ENCODE measurements at places on chromosomes 16 and 17.
A peak's percentile ranks its signal among the peaks of the same experiment; 100 is the strongest.

GRCh38 chr16:23195366-23195978 lies 12.9 kb downstream of the SCNN1G start:
- DNase-seq: no peak

DNA sequence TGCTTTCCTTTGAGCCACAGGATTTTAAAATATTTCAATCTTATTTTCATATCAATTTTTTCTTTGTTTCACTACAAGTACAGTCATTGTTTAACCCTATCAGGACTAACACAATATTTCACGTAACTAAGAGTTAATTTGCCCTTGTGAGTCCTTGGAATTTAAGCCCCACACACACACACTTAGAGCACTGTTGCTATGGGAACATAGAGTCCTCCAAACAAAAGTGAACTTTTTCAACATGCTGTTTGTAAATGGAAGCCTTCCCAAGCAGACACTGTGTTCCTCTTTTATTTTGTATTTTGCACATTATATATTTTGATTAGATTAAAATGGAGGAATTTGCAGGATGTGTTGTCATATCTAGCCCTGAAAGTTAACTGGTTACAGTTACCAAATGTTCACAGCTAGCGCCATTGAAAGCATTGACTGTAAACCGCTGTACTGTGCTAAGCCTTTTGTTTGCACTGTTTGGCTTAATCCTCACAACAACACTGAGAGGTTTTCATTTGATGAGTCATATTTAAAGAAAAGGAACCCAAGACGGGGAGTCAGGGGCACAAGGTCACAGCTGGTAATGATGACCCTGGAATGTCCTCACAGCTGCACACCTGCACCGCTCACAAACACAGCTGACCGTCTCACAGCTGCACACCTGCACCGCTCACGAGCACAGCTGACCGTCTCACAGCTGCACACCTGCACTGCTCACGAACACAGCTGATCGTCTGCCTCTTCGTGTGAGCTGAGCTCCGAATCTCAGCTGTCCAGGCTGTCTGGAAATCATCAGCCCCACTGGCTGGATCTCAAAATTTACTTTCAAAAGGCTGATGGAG lies 6.3 kb downstream of the HSBP1 start:
- DNase-seq: no peak

DNA sequence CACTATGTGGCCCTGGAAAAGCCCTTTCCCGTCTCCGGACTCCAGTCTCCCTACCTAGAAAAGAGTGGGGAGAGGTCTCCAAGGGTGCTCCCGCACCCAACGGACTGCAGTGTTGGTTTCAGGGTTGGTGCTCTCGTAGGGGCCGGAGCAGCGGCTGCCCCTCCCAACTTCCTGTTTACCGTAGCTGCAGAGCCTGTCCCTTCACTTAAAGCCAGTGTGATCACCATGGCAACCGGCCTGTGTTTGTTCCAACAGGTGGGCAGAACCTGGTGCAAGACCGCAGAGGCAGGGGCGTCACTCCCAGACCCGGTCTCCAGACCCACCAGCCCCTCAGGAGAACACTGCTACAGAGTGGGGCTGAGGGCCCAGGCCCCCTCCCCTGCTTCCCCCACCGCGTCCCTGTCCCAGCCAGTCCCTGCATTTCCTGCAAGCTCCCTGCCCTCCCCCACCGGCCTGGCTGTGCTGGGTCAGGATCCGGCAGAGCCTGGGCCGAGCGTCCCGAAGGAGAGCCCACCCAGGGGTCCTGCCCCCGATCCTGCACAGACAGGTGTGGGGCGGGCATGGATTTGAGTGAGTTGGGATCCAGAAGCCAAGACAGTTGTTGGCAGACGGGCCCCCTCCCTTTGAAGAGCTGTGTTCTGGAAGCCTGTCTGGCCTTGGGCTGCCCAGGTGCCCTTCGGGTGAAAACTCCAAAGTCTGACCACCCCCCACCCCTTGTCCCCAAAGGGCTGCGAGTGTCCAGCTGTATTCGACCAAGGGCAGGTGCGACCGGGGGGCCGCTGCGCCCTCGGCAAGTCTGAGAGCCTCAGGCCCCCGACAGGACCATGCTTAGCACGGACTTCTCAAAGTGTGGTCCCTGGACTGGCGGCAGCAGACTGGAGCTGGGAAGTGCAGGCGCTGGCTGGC lies 1.5 kb upstream of the BAIAP3 start:
- peak; percentile 37 for DNase-seq

GRCh38 chr17:67076290-67076689 lies 31.9 kb downstream of the CACNG1 start:
- DNase-seq: no peak

DNA sequence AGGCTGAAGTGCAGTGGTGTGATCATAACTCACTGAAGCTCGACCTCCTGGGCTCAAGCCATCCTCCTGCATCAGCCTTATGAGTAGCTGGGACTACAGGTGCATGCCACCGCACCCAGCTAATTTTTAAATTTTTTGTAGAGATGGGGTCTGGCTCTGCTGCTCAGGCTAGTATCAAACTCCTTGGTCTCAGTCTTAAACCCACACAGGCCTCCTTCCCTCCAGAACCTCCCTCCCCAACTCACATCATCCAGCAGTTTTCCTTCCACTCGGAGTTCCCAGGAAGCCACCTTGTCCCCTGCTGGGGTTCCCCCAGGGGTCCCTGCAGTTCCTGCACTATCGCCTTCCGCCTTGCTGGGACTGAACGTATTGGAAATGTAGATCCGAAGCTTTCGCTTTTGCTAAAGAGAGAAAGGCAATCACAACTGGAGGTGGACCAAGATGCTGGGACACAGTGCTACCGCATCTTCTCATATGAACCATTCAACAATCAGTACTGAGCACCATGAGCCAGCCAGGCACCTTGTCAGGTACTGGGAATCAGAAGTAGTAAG lies 7.2 kb downstream of the SMARCD2 start:
- DNase-seq: no peak

DNA sequence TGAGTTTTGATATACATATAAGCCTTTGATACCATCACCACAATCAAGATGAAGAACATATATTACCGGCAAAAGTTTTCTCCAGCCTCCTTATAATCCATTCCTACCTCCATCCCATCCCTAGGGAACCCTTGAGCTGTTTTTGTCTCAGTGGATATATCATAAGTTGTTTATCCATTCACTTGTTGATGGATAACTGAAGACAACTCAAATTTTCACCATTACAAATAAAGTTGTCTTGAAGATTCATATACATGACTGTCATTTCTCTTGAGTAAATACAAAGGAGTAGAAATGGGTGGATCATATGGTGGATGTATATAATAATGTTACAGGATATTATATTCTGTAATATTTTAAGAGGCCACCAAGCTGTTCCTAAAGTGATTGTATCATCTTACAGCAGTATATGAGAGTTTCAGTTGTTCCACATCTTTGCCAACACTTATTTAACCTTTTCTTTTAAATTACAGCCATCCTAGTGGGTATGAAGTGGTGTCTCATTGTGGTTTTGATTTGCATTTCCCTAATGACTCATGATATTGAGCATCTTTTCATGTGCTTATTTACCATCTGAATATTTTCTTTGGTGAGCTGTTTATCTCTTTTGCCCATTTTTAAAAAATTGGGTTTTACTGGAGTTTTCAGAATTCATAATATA lies 17.4 kb downstream of the NF1 start:
- DNase-seq: no peak

- no peak for DNase-seq
These were observed 2.4 kb downstream of the BCL6B start for GRCh38 chr17:7025245-7025644.

- no peak for DNase-seq
These were observed 46.8 kb downstream of the BRIP1 start for GRCh38 chr17:61816538-61816937.

DNA sequence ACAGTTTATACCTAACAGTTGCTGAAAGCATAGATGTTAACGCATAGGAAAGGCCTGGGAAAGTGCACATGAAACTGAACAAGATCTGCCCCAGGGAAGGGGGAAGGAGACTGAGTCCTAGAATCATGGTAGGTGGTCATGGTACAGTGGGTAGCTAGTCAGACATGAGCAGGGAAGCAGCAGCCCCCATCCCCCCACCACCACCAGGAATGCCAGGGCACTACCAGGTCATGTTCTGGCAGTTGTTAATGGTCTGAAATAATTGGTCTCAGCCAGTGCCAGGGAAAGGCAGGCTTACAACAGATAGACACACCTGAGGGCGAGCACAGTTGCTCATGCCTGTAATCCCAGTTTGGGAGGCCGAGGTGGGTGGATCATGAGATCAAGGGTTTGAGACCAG lies 185.2 kb downstream of the CPPED1 start:
- no peak for DNase-seq

DNA sequence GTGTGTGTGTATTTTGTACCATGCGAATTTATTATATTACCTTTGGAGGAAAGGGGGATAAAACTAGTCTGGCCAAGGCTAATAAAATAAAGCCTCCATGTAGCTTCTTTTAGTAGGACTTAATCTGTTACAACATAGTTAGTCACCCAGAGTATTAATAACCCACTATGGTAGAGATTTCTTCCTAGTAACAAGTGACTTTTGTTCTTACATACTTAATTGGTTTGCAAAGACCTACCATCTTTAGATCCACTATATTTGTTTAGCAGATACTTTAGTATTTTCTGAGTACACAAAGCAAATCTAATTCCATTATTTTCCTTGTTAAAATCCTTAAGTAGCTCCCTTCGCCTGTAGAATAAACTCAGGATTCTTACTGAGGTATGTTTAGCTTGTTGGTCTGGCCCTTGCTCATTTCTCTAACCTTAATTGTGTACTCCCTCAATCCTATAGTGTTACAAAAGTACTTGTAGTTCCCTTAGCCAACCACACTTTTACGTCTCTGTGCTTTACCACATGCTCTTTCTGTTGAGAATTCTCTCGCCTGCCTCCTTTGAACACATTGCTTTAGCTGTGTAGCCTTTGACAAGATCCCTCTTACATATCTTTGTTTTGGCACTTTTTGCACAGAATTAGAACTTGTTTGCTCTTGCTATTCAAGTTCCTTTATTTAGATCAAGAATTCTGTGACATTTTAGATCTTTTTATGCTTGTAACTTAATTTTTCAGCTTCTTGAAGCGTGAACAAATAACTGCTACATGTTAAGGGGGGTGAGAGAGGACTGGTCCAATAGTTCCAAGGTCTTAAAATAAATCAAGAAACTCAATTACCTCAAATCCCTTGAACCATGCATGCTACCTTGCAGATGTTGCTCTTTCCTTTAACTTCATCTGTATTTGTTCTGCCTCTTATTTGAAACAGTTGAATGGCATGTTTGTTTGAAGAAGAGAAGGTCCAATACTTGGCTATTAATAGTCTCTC lies 23.8 kb downstream of the CLTC start:
- no peak for DNase-seq

- DNase-seq: no peak
These were observed 11.8 kb upstream of the FAM171A2 start for GRCh38 chr17:44375196-44376017.

DNA sequence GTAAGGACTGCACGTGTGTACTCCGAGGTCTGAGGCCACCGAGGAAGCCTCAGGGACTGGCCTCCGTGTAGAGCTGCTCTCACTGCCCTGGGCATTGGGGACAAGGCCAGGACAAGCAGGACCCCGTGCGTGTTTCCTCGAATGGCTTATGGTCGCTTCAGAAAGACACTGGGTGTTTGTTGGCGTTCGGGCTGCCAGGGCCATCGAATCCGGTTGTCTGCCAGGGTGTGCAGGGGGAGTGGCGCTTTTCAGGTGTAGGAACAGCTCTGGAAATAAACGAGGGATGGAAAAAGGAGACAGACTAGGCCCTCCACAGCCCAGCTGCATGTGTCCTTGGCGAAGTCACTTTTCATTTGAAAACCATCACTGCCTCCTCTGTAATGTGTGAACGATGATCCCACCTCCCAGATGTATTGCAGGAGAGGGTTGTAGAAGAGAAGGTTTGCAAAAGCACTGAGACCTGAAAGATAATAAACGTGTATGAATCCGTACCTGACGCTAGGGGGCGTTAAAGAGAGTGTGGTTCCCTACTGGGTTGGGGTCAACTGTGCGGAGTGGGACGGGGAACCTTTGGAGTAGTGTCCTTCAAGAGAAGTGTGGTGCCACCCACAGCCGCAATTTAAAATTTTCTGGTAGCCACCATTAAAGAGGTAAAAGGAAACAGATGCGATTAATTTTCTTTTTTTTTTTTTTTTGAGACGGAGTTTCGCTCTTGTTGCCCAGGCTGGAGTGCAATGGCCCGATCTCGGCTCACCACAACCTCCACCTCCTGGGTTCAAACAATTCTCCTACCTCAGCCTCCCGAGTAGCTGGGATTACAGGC lies 2.1 kb upstream of the ZSCAN10 start:
- DNase-seq: peak; percentile 53

DNA sequence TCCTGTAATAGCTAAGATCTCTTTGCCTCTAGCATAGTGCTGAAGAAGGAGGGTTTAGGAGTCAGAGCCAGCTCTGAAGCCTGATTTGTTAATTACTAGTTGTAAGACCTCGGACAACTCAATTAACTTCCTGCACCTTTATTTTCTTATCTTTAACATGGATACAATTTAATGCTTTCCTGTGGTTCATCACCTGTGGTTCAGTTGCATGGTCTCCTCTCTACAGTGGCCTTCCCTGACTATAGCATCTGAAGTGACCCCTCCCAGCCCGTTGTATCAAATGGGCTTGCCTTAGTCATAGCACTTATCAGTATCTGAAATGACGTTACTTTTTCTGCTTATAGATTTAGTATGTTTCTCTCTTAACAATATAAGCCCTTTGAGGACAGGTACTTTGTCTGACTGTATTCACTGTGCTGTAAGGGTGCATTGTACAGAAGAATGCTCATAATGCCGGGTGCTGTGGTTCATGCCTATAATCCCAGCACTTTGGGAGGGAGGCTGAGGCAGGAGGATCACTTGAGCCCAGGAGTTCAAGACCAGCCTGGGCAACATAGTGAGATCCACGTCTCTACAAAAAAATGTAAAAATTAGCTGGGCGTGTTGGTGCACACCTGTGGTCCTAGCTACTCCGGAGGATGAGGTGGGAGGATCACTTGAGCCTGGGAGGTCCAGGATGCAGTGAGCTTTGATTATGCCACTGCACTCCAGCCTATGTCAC lies 2.6 kb upstream of the NDE1 start:
- DNase-seq: no peak

GRCh38 chr17:80963812-80964543 lies 27.7 kb upstream of the CHMP6 start:
- DNase-seq: no peak

- DNase-seq: no peak
These were observed 34.6 kb downstream of the KANSL1 start for GRCh38 chr17:46158323-46159296.

GRCh38 chr17:47644324-47644723 lies 5.4 kb upstream of the KPNB1 start:
- DNase-seq: no peak

GRCh38 chr16:11175106-11175786 lies 80.8 kb downstream of the SOCS1 start:
- DNase-seq: no peak

DNA sequence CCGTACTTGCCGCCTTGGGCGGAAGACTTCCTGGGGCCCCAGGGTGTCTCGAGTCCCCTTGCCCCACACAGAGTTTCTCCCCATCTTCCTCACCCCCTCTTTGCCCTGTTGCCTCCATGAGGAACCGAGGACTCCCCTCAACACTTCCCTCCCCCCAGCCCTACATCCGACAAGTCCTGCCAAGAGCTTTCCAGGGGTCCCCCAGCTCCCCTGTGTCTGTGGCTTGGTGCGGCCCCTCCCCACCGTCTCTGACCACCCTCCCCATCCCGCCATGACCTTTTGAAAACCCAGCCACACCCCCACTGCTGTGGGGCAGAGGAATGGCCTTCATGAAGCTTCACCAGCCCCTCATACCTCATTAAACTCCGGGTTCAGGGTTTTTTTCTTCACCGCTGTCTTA lies 11.4 kb downstream of the SCGB1C2 start:
- DNase-seq: no peak

GRCh38 chr16:10181196-10182162 lies 749 bp downstream of the GRIN2A start:
- DNase-seq: no peak

GRCh38 chr17:77304051-77304745 lies 163.4 kb downstream of the SEC14L1 start:
- DNase-seq: no peak
